B cell (primary cell): ENCODE measurements at places on chromosomes 6 and 20. TPM values are rescaled to one million over a fixed set of nuclear protein-coding genes. Genes with fewer than 3 reads are reported as not detected.

DNA sequence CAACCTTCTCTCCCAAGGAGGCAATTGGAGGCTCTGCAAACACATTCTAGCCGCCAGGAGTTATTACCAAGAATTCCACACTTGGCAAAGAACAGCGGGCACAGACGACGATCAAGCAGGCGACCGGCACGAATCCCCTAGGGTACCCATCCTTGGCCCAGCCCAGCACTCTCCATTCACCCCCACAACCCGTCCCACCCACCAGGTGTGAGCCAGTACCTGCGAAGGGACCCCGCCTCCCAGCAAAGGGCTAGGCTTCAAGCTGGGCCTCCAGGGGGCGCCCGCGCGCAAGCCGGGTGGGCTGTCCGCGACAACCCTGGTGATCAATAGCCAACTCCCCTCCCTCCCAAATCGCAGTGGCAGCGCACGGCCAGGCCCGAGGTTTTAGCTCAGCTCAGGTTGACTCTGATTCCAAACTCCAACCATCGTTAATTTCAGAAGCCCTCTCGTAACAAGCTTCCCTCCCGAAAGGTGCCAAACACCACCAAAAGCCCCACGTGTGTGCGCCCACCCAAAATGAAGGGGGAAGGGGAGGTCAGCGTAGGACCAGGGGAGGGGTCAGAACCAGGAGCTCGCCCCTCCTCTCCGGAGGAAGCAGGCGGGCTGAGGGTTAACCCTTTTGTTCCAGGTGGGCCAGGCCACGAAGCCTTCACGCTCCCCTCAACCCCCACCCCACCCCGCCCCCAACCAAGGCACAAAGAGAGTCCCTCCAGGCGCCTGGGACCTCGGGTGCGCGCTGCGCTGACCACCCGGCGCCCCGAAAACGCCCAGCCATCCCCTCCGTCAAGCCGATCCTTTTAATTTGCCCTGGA lies 2.1 kb downstream of the SALL4 start:
- no peaks in the 10 kb centered on the region for H3K36me3 ChIP-seq
- peaks cover 17% of the 10 kb centered on the region for H3K4me1 ChIP-seq
- peak; percentile 47 for DNase-seq
- H3K27me3 ChIP-seq, result peaks cover 15% of the 10 kb centered on the region
- H3K4me3 ChIP-seq, result no peak overlapping the region

DNA sequence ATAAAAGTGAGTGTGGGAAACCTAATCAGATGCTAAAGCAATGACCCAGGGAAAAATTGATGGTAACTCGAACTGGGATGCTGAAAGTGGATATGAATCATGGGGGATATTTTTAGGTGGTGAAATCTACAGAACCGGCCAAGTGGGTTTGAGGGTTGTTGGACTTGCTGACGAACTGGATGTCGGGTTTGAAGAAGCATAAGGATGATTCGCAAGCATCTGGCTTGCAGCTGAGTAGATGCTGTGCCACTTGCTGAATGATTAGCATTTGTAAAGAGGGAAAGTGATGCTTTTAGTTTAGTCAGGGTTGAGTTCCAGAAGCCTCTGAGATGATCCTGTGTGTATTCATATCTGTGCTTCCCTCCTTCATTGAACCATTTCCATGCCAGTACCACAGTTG lies 54.9 kb downstream of the UBR2 start:
- no peak for DNase-seq
- H3K27ac ChIP-seq, result no peak overlapping the region
- no peaks in the 10 kb centered on the region for H3K27me3 ChIP-seq
- no peaks in the 10 kb centered on the region for H3K4me1 ChIP-seq
- peaks cover 31% of the 10 kb centered on the region for H3K36me3 ChIP-seq

GRCh38 chr20:3068986-3069900 lies 2.2 kb upstream of the OXT start:
- no peak overlapping the region for H3K4me3 ChIP-seq
- DNase-seq, result peak; percentile 53
- no peak overlapping the region for H3K27ac ChIP-seq
- H3K27me3 ChIP-seq, result no peaks in the 10 kb centered on the region

GRCh38 chr20:50837532-50838321 lies 42.9 kb downstream of the BCAS4 start:
- H3K4me1 ChIP-seq, result peaks cover 9% of the 10 kb centered on the region
- H3K27ac ChIP-seq, result peak overlapping the region; percentile 12
- no peaks in the 10 kb centered on the region for H3K27me3 ChIP-seq
- DNase-seq, result no peak

GRCh38 chr6:128743974-128744765 lies 138.8 kb upstream of the LAMA2 start:
- no peaks in the 10 kb centered on the region for H3K27me3 ChIP-seq
- no peaks in the 10 kb centered on the region for H3K4me1 ChIP-seq
- H3K27ac ChIP-seq, result no peak overlapping the region
- no peak for DNase-seq
- no peaks in the 10 kb centered on the region for H3K36me3 ChIP-seq

DNA sequence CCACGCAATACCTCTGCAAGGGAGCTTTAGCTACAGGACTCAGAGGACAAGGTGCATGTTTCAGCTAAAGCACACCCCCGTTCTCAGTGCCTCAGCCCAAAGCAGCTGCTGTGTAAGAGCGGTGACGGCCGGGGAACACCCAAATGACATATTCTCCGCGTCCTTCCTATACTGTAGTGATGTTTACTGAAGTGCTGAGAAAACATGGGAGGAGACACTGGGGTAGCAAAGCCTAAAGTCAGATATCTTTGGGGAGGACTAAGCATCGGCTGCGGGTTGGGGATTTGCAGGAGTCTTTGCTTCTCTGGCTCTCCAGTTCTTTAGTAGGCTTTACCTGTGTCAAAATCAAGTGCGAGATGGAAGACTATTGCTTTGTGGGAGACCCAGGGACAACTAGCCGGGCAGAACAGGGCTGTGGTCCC lies 1.7 kb downstream of the SLC22A23 start:
- no peak overlapping the region for H3K4me3 ChIP-seq
- H3K27me3 ChIP-seq, result no peaks in the 10 kb centered on the region
- no peaks in the 10 kb centered on the region for H3K36me3 ChIP-seq
- H3K4me1 ChIP-seq, result peaks cover 23% of the 10 kb centered on the region
- DNase-seq, result peak; percentile 41

DNA sequence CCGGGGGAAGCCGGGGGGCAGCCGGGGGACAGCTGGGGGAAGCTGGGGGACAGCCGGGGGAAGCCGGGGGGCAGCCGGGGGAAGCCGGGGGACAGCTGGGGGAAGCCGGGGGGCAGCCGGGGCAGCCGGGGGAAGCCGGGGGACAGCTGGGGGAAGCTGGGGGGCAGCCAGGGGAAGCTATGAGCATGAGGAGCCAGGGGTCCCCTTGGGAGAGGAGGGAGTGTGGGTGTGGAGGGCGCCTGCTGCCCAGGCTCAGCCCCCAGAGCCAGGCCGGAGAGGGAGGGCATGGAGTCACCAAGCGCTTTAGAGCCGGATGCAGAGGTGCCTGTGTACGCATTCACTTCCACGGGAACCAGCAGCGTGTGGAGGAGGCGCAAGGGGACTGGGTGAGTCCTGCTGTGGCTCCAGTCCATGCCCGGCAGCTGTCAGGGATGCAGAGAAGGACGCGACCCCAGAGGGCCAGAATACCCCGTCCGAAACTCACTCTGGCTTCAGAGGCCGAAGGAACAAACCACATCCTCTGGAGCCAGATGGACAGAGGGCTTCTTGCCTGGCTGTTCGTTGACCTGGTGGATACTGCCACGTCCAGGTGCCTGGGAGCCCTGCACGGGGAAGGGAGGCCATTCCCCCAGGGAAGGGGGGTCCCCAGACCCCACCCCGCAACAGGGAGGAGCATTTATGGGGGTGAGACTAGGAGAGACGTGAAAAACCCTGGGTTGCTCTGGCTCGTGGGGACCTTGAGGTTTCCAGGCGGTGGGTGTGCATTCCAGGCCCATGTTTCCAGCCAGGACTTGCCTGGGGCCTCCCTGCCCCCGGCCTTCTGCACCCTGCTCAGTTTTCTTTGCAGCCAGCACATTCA lies 26.5 kb upstream of the DACT2 start:
- H3K4me3 ChIP-seq, result no peak overlapping the region
- no peaks in the 10 kb centered on the region for H3K36me3 ChIP-seq
- H3K4me1 ChIP-seq, result no peaks in the 10 kb centered on the region
- H3K27me3 ChIP-seq, result no peaks in the 10 kb centered on the region
- DNase-seq, result no peak
- no peak overlapping the region for H3K27ac ChIP-seq

GRCh38 chr6:87544474-87544735 lies 45.4 kb downstream of the RARS2 start:
- no peak for DNase-seq
- no peak overlapping the region for H3K27ac ChIP-seq
- no peaks in the 10 kb centered on the region for H3K4me1 ChIP-seq
- H3K4me3 ChIP-seq, result no peak overlapping the region

C6orf58 gene
- not detected in 2 replicates for total RNA-seq

GPX5 gene
- total RNA-seq, result not detected in 2 replicates

CDSN gene
- not detected in 2 replicates for total RNA-seq
